Stimulated activated CD4-positive, alpha-beta T cell treated with anti-CD3 and anti-CD28 coated beads, Interleukin-4, amount 100 ng/mL, for 1 hour (primary cell): ENCODE measurements at places on chromosomes 2 and 18.

DNA sequence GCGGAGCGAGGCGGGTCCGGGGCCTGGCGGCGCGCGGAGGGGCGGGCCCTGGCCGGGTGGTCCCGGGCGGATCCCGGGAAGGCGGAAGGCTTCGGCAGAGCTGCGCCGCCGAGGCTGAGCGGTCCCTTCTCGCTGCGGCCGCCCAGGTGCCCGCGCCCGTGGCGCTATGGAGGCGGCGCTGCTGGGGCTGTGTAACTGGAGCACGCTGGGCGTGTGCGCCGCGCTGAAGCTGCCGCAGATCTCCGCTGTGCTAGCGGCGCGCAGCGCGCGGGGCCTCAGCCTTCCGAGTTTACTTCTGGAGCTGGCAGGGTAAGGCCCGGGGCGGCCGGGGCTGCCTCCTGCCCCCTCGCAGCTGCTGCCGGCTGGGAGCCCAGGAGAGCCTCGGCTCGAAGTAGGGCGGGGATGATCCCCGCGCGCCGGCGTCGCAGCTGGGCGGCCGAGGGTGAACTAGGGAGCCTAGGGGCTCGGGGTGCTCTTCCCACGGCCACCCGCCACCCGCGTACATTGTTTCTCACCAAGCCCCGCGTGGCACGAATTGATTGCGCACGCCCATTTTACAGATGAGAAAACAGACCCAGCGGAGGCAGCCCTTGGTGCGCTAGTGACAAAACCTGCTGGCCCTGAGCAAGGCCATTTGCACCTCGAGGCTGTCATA, at the start of gene SLC66A3:
SLC66A3 (plus strand) TSS at position 87 of the 655 bp plus-strand sequence; CDS start at position 167, 80 bp downstream.
- no peak for DNase-seq

DNA sequence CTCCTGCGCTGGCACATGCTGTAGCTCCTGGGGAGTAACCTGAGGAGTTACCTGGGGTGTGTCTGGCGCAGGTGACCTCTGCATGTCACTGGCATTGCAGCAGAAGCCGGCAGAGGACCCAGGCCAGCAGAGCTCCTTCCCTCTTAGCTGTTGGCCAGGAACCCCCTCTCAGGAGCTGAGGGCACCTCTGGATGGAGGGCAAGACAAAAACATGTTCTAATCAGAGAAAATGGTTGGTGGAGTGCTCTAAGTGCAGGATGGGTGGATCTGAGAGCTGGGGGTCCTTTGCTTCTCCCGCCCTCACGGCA, 44.9 kb upstream of the SNTG2 start:
- no peak for DNase-seq

DNA sequence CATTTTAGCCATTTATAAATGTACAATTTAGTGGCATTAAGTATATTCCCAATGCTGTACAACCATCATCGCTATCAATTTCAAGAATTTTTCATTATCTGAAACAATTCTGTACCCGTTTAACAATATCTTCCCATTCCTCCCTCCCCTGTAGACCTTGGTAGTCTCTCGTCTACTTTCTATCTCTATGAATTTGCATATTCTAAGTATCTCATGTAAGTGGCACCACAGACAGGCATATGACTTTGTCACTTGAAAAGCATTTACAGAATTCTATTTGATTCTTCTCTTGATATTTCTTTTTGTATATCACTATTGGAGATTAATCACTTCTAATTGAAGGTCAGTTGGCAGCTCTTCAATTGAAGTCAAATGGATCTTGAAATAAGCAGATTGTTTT, 48.0 kb downstream of the CCDC138 start:
- DNase-seq: no peak

DNA sequence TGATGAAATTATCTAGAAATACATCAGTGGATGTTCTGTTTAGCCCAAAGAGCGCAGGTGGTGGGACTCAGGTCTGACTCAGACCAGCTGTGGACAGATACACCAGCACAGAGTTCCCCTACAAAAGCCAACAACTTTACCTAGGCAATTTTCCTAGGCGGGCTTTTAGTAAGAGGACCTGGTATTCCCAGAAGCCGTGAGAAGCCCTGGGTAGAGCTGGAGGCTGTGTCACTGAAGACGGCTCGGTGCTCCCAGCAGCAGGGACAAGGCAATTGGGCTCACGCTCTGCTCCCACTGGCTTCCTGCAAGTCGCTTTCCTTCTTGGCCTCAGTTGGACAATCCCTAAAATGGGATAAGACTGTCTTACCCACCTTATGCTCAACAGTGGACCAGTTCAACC, 41.1 kb downstream of the TPO start:
- DNase-seq: no peak

DNA sequence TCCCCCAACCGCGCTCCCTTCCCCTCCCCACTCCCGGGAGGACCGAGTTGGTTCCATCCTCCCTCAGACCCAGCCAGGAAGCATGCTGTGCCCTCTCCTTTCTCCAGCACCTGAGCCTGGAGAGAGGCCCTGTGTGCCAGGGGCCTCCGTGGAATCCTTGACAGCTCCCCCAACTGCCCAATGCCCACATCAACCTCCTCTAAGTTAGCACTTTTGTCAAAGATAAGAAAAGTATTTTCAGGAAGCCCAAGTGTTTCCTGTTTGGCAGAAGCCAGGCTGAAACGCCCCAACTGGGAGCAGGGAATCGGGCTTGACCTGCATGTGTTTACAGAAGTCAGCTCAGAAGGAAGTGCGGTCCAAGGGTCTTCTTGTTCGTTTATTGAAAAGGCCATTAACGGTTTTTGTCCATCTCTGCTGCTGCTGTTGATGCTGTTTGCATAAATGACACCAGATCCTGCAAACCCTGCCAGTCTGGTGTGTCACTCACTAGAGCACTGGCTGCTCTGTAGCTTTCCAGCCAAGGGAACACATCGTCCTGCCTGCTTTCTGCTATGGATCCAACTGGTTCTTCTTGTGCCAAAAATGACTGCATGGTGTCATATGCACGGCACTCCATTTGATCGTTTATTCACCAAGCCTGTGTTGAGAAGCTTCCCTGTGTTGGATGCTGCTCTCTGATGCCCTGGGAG, 35.4 kb upstream of the COL6A3 start:
- no peak for DNase-seq

DNA sequence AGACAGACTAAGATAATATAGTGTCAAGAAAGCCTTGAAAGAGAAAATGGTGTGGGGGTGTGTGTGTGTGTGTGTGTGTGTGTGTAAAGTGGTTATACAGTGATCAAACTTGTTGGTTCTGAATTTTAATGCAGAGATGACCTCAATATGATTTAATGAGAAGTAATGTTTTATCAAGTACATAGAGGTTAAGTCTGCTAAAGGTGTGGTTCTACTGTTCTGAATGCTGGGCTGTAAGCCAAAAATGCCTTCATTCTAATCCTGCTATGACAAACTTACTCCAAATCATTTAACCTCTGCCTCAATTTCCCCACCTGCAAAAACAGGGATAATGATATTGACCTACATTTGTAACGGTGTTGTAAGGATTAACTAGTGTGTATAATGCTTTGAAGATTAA, 87.9 kb downstream of the WDPCP start:
- DNase-seq: no peak

GRCh38 chr2:54227798-54228197, 28.2 kb downstream of the TSPYL6 start:
- no peak for DNase-seq

- DNase-seq: no peak
Measured at GRCh38 chr2:5183031-5183430, 509.2 kb upstream of the SOX11 start.

DNA sequence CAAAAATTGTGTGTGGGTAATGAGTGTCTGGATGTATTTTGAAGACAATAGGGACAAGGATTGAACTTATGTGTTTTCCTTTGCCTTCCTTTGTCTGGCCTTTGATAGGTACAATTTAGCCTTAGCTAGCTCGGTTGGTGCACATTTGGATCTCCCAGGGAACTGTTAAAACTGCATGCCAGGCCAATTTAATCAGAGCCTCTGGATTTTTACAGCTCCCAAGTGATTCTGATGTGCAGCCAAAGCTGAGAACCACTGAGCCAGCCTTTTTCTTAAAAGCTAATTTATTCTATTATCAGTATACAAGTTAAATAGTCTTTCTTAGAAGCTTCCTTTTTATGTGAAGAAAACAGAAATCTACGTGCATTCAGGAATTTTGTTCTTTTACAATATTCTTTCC, 25.0 kb downstream of the PLEK start:
- no peak for DNase-seq

GRCh38 chr2:48590017-48590416, 27.6 kb upstream of the GTF2A1L start:
- no peak for DNase-seq

- DNase-seq: no peak
Measured at GRCh38 chr2:204180649-204181048, 244.1 kb downstream of the ICOS start.

- DNase-seq: no peak
Measured at GRCh38 chr2:151841047-151841424, 12.8 kb upstream of the ARL5A start.

DNA sequence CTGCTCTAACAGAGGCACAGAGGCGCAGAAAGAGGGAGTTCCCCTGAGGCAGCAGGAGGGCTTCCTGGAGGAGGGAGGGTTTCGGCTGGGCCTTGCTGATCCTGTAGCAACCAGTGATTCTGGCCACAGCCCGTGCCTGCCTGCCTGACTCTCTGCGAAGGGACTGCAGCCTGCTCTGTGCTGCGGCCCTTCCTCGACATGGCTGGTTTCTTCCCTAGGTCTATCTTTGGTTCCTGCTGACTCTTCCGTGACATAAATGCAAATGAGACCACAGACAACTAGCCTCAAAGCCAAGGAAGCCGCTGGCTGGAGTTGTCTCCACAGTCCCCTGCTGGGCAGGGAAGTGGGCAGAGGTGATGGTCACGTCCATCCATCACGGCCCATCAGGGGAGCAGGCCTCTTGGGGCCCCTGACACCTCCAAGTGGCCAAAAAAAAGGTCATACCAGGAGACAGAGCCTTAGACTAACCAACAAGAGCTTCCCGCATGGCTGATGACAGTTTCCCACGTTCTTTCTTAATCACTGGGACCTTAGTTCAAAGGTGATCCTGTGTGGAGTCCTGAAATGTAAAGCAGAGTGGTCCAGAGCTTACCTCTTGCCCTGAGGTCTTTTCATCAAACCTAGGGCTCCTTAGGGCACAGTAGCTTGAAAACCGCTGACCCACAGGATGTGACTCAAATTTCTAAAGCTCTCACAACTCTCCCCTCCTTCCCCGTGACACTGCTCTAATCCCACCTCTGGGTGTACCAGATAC, 55.3 kb downstream of the HS1BP3 start:
- DNase-seq: no peak

DNA sequence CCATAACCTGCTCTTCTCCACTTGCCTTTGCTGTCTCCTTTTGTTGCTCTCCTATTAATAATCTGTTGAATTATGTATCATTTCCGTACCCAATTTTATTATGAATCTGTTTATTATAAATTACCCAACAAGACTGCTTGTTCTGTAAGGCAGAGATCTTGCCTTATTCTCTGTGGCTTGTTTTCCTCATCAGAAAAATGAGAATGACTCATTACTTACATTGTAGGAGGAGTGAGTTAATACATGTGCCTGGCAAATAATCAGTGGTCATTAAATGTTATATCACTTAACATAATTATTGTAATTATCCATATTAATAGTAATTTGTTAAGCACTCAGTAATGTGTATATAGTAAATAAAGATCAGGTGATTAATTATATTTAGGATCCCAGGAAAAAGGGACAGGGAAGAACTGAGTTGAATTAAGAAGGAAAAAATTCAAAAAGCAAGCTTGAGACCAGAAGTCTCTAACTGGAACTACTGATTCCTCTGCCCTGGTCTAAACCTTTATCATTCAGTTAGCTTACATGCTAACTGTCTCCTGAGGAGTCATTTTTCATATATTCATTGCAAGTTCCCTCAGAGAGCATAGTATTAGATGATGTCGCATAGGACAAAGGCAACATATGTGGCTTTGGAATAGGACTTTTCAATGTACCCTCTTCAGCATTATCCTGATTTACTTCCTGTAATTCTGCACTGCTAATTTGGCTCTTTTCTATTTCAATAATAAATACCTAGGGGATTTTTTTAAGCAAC, 335.7 kb downstream of the GALNT13 start:
- DNase-seq: no peak

DNA sequence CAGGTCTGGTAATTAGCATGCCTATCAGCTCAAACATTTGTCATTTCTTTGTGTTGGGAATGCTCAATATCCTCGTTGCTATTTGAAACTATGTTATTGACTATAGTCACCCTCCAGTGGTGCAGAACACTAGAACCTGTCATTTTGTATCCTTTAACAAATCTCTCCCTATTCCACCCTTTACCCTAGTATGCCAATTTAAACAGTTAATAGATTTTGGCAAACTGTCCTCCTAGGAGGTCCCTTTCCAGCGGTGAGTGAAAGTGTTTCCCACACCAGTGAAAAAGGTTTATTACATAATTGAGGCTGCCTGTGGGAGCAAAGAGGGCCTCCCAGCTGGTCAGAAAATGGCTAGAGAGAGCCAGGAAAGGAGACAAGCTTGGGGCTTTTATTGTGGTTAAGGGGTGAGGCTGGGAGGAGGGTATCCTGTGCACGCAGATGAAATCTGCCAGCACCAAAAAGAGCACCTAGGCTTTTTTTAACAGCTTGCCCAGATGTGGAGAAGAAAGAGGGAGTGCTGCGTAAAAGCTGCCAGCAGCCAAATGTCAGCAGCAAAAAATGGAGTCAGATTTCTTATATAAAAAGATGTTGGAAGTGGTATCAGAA, 1.8 kb upstream of the DRC1 start:
- no peak for DNase-seq

DNA sequence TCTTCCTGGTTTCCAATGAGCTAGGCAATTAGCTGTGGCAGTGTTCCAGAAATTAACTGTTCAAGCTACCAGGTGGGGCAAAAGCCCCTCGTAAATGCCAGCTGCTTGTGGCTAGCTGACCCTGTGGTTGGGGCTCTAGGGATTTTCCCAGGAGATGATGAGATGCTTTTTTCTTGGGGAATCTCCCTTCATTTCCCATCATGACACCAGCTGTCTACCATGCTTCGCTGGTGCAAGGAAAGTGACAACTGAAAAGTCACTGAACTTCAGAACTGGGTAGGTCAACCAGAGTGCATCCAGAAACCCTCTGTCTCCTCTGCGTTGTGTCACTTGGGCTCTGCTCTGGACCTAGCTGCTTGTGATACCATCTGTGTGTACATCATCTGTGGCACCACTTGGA, 386.5 kb upstream of the DCC start:
- DNase-seq: no peak

DNA sequence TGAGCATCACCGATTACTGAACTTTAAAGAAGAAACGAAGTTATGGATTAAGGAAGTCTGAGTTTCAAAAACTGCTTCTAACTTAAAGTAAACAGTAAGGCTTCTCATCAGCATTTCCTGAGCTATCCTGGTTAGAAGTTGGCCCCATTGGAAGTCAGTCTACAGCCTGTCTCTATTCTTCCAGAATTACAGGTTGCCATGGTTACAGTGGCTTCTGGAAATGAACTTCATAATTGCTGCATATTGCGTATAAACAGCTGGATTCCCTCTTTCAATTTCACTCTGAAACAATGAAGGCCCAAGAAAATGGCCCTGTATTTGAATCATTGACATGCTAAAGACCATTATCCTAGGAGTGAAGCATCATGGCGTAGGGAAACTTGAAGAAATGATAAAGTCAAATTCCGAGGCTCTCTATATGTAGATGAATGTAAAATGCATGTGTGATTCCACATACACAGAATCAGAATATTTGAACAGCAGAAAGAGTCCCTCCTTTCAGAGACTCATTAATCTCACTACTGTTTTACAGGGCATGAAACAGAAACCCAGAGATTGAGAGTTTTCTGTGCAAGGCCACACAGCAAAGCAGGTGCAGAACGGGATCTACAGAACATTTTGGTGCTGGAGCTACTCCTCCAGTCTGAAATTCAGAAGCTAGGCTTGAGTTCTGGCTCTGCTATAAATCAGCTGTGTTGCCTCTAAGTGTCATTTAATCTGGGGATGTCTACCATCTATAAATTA, 856.4 kb upstream of the CELF4 start:
- DNase-seq: no peak

GRCh38 chr2:168336786-168337388, 89.5 kb upstream of the STK39 start:
- peak; percentile 55 for DNase-seq
